NCI-H1105 treated with DMSO at 0.1 percent for 48 hours (cell line): ENCODE measurements at places on chromosomes 12 and 14.

DNA sequence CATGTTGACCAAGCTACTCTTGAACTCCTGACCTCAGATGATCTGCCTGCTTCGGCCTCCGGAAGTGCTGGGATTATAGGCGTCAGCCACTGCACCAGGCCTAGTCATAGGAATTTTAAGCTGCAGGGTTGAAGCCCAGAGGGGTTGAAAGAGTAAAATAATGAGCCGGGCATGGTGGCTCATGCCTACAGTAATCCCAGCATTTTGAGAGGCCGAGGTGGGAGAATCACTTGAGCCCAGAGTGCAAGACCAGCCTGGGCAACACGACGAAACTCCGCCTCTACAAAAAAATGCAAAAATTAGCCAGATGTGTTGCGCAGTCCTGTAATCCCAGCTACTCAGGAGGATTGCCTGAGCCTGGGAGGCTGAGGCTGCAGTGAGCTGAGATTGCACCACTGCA lies 69.6 kb downstream of the GALNT8 start:
- no peak for DNase-seq

GRCh38 chr14:94476023-94476422 lies at the start of gene SERPINA9:
Gene SERPINA9 (minus strand): TSS chr14:94476197. CDS start chr14:94469840, 6,357 bp downstream.
- DNase-seq, result no peak

DNA sequence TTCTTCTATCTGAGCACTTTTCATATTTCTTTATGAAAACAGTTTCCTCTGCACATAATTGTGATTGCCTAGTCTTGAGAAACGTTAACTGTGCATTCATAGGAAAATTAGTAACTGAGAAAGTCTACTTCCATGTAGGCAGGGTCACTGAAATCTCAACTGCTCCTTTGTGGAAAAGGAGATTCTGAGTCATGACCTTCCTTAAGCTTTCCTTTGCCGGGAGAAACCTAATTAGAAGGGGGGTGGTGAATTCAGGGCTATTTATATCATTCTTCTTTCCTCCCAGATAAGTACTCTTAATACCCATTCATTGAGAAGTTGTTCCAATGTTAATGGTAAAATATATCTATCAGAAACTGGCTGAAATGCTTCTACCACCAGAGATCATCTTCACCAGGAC lies 751.0 kb upstream of the TMEM132C start:
- no peak for DNase-seq

- DNase-seq, result no peak
Measured at GRCh38 chr12:12620730-12621315, 9.1 kb downstream of the CREBL2 start.

- DNase-seq, result peak; percentile 59
Measured at GRCh38 chr14:93892923-93893558, 34.1 kb upstream of the FAM181A start.

DNA sequence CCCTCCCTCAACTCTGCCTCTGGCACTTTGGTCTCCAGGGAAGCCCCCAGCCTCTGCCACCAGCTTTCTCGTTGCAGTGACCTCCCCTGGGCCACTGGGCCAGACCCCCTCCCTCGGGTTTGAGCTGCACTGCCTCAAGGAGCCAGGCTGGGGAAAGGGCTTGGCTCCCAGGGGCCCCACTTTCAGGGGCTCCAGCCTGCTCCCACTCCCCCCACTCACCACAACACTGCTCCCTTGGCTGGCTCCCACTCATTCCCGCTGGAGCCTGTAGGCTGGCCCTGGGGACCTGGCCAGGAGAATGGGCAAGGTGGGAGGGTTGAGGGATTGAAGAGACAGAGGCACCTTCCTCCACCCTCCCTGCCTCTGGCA lies 19.3 kb upstream of the KIF26A start:
- no peak for DNase-seq

DNA sequence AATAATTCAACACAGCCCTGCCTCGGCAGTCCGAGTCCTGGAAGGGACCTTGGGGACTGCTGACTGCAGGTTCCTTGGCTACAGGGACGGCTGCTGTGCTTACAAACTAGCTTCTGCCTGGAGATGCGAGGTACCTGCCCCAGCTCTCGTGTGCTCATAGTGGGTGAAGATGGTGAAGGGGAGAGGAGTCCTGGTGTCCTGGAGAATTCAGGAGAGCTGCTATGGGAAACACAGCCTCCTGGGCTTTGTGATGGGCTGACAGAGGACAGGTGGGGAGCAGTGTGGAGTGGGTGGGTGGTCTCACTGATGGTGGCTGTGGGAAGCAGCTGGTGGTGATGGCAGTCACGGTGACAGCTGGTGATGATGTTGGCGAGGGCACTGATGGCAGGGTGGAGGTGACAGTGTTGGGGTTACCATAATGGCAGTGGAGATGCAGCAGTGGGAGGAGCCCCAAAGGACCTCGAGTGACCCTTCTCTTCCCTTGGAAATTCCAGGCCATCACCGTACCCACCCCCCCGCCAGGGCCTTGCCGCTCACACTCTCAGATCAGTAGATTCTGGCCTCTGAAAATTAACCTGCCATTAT lies 32.8 kb downstream of the HVCN1 start:
- no peak for DNase-seq

DNA sequence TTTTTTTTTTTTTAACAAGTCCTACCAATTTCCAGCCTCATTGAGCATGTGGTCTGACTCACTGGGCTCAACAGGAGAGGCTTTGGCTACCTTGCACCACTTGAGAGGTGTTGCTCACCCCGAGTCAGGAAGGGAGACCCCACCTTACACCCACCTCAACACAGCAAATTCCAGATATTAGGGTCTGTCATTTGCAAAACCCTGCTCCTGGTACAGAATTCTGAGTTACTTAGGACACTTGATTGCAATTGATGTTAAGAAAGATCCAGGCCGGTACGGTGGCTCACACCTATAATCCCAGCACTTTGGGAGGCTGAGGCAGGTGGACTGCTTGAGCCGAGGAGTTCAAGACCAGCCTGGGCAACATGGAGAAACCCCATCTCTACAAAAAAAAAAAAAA lies 14.1 kb downstream of the DGLUCY start:
- DNase-seq, result no peak

DNA sequence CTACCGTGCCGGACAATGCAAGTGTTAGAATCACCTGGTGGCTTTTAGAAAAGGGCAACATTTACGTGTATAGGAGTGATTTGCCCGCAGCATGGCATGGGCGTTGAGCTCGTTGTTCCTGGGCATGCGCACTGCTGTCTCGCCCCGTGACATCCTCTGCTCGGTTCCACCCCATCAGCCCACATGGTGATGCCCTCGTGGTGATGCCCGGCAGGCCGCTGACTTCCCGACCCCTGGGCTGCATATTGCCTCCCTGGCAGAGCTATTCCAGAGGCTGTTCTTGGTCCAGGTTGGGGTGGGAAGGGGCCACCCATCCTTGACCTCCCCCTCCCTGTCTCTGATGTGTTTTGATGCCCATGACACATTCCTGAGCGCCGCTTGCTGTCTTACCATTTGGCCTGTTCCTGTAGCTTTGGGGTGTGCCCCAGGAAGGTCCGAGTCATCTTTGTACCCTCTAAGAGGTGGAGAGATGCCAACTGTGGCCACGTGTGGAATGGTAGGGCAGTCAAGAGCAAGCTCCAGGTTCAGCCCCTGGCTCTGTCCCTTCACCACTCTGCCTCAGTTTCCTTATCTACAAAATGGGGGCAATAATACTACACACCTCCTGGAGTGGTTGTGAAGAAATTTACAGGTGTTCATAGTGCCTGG lies 4.8 kb downstream of the HIP1R start:
- DNase-seq, result no peak

DNA sequence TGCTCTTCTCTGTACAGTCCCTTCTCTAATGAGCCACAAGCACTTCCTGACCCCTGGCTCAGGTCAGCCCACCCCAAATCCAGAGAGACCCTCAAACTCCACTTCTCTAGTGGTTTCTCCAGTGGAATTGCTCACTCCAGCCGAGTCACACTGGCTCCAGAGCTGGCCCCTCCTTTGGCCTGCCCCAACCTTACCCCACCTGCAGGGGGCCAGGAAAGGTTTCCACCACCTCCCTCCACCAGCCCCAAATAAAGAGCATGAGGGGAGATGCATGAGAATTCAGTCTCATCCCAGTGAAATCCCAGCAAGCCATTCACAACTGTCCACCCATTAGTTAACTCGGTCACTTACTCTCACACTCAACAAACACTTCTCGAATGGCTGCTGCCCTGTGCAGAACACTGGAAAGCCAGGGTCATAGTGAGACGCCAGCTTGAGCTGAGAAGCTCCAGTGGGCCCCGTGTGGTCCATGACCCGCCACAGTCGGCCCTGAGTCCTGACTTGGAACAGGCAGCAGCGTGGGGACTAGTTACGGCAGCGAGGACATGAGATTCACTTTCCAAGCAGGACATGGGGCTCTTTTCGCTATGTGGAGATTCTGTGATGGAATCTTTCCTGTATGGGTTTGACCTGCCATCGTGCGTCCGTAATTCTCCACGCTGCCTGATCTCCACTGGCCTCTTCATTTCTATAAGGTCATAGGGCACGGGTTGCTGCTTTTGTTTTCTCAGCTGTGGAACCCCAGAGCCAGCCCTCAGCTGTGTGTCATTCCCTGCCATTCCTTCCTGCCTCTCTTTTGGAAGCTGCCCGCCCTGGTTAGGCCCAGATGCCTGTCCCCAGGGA lies 44.2 kb downstream of the SLC6A12 start:
- DNase-seq, result no peak

DNA sequence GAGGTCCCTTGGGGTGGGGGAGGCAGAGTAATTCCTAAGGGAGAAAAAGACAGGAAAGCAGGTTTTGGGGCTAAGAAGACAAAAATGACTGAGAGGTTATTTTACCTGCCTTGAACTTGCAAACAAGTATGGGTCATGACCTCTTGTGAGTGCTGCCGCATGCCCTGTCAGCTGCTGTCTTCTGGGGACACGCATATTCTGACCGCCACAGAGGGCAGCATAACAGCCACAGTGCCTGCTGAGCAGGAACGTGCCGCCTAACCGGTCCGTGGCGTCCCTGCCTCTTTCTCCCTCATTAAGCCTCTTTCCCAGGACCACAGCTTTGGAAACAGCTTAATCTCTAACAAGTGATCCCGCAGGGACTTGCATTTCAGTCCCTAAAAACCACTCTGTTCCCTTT lies 51.3 kb upstream of the KCNA1 start:
- DNase-seq, result peak; percentile 47

DNA sequence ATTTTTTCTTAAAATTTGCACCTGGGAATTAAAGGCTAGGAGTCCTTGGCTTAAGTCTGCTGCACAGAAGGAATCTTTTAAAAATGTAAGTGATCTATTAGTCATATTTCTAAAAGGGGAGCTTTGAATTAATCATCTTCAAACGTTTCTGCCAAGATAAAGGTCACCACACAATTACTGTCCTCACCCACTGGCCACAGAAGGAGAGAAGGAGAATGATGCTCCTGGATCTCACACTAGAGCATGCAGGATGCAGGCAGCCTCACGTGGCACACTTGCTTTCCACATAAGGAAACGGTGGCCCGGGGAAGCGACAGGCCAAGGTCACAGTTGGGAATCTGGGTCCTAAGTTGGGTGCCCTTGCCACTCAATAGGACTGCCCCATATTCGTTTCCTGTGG lies 16.9 kb downstream of the PLEKHG7 start:
- DNase-seq, result no peak

DNA sequence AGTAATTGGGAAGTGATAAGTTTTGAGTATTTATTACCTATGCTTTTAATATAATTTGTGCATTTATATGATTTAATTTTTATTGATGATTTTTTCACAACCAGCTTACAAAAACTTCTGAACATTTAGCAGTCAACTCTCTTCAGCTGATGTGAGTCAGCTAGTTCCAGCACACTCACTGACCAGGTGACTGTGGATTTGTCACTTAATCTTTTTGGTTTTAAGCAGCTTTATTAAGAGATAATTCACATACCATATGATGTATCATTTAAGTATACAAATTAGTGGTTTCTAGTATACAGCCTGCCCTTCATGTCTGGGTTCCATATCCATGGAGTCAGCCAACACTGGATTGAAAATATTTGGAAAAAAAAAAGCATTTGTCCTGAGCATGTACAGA lies 103.5 kb downstream of the SYNE2 start:
- DNase-seq, result no peak

- no peak for DNase-seq
Measured at GRCh38 chr12:52347551-52348510, 19.4 kb downstream of the KRT85 start.

GRCh38 chr12:93686572-93687356 lies 9.6 kb downstream of the CRADD start:
- no peak for DNase-seq

DNA sequence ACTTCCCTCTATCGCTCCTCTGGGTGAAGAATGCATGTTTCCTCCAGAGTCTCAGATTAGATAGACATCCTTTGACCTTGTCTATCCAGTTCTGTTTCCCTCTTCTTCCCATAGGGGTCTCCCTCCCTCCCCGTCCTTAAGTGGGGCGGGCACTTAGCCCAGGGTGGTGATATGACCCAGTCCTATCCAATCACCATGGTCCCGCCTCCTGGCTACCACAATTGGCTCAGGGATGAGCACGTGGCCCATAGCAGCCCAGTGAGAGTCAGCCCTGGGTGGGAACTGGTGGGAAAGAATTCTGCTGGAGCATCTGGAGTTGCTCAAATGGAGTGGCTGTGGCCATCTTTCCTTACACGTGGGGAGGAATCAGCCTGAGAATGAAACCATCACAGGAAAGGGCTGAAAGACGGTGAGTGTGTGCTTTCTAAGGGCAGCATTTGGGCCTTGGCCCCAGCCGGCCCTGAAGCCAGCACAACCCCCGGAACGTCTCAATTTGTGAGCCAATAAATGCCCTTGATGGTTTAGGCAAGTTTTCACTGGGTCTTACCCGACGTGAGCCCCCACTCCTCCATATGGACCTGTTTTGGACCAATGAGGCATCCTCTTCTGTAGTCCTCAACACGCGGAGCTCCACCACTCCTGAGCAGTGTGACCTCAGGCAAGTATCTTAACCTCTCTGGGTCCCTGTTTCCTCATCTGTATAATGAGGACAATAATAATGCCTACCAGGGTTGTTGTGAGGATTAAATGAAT lies 14.4 kb upstream of the MLXIP start:
- peak; percentile 71 for DNase-seq

GRCh38 chr14:34078117-34078743 lies 127.4 kb upstream of the EGLN3 start:
- no peak for DNase-seq

GRCh38 chr12:7150356-7150755 lies 20.2 kb downstream of the CLSTN3 start:
- no peak for DNase-seq

- DNase-seq, result no peak
Measured at GRCh38 chr12:93468008-93468371, 676 bp downstream of the MRPL42 start.

DNA sequence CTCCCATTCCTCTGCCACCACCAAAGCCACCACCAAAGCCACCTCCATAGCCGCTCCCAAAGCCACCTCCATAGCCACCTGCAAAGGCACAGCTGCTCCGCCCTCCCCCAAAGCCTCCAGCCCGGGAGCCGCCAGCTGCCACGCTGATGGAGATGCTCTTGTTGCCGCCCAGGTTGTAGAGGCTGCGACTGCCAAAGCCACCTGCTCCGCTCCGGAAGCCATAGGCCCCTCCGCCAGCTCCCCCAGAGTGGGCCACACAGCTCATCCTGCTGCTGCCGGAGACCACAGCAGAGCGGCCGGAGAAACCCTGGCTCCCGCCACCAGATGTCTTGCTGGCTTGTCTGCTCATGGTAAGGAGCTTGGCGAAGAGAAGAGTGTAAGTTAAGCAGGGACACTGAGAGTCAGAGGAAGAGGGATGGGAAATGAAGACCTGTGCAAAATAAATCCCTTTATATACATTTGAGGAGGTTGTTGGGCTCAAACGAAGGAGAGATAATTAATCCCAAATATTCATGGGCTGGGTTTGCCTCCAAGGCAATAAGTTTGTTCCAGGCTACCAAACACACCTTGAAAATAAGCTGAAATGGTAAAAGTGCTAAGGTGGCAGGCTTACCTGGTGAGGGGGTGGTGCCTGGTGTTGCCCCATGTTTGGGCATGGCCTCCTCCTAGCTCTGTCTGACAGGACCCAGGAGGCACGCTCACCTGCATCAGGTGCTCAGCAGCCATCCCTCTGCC lies at the start of gene KRT3:
TSS of gene KRT3 (minus strand) at position 424 of the 735 bp plus-strand sequence. CDS start at position 349, 75 bp downstream.
- no peak for DNase-seq
